ENCODE measurements at places on chromosomes 4 and X. TPM values are rescaled to one million over a fixed set of nuclear protein-coding genes. Genes with fewer than 3 reads are reported as not detected.

Gene C4orf54
- total RNA-seq = 0.77 TPM

Gene SLC49A3
- total RNA-seq = 12.6 TPM

Gene PDE5A
- 7.6 TPM for total RNA-seq

Gene CDX4
- not detected for total RNA-seq

Gene LUZP4
- not detected for total RNA-seq

Gene SOWAHB
- not detected for total RNA-seq

Gene SLBP
- 14.3 TPM for total RNA-seq

Gene MBNL3
- 31.4 TPM for total RNA-seq

Gene PKD2
- 13.3 TPM for total RNA-seq

Gene HPGDS
- total RNA-seq = 3.5 TPM

Gene TREX2
- 0.25 TPM for total RNA-seq

DNA sequence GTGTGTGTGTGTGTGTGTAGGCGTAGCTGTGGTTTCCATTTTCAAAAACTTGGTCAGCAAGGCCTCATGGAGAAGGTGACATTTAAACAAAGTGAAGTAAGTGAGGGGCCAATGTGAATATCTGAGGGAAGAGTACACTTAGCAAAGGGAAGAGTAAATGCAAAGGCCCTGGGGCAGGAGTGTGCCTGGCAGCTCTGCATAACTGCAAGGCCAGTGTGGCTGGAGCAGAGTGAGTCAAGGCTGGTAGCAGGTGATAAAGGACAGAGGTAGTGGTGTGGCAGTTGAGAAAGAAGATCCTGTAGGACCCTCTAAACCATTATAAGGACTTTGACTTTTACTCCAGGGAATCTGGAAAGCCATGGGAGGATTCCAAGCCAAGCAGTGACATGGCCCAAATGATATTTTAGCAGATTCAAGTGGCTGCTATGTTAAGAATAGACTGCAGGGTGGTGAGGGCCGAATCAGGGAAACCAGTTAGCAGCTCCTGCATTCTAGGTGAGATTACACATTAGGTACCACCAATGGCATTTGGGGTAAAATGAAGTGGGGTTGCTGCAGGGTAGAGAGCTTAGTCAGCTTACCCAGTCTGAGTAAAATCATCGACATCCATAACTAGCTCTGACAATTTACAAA lies 5.9 kb upstream of the TBC1D1 start:
- DNase-seq = no peak

- no peak for DNase-seq
These were observed 22.9 kb upstream of the TRIM2 start for GRCh38 chr4:153181293-153181692.

DNA sequence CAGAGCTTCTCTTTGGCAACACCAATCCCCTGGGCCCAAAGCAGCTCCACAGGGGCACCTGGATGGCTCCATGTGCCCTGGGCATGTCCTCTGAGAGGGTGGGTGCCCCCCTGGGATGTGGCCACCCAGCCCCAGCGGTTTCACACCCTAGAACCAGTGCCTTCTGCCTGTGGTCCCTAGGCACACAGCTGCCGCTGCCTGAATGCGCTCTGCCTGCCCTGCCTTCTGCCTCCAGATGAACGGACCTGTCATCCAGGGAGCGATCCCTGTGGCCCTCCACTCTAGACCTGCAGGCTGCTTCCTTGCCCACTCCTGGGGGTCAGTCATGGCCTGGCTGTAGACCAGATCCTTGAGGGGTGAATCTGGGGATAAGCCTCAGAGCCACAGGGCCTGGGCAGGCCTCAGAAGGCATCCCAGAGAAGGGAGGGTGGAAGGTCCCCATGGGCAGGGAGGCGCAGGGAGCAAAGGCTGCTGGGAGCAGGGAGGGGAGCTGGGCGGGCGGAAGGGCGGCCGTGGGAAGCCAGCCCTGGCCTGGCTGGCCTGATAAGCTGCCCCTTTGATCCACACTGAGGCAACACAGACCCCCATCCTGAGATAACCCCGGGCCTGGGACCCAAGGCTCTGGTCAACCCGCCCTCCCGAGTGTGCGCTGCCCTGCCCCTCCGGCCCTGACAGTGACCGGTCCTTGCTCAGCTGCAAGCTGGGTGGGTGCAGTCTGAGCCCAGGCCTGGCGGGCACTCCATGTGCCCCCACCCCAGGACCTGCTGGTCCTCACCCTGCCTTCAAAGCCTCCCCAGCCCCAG lies 8.1 kb upstream of the FGFR3 start:
- peak; percentile 63 for DNase-seq

GRCh38 chr4:98686043-98686707 lies 27.8 kb upstream of the TSPAN5 start:
- DNase-seq = no peak

DNA sequence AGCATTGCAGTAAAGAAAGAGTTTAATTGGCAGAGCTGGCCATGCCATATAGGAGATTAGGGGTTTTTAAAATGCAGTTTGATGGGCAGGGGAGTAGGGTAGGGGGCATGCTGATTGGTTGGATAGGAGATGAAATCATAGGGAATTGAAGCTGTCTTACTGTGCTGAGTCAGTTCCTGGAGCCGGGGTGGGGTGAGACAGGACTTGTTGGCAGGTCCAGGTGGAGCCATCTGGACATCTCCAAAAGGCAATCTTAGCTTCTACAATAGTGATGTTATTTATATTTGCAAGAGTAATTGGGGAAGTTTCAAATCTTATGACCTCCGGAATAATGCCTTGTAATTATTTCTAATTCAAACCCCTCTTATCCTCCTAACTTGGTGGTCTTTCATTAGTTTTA lies 32.4 kb upstream of the PGM2 start:
- DNase-seq = no peak

GRCh38 chrX:3145716-3146115 lies 104.4 kb downstream of the ARSF start:
- no peak for DNase-seq

DNA sequence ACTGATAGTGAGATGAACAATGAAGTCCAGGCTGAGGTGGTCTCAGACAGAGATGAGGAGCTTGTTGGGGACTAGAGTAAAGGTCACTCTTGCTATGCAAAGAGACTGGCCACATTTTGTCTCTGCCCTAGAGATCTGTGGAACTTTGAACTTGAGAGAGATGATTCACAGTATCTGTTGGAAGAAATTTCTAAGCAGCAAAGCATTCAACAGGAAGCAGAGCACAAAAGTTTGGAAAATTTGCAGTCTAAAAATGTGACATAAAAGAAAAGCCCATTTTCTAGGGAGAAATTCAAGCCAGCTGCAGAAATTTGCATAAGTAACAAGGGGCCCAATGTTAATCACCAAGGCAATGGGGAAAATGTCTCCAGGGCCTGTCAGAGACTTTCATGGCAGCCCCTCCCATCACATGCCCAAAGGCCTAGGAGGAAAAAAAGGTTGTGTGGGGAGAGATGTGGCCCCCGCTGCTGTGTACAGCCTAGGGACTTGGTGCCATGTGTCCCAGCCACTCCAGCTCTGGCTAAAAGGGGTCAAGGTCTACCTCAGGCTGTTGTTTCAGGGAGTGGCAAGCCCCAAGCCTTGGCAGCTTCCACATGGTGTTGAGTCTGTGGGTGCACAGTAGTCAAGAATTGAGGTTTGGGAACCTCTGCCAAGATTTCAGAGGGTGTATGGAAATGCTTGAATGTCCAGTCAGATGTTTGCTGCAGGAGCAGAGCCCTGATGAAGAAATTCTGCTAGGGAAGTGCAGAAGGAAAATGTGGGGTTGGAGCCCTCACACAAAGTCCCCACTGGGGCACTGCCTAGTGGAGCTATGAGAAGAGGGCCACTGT lies 262.8 kb downstream of the DKK2 start:
- no peak for DNase-seq

- no peak for DNase-seq
These were observed 4.0 kb downstream of the RNF212 start for GRCh38 chr4:1109333-1109732.

DNA sequence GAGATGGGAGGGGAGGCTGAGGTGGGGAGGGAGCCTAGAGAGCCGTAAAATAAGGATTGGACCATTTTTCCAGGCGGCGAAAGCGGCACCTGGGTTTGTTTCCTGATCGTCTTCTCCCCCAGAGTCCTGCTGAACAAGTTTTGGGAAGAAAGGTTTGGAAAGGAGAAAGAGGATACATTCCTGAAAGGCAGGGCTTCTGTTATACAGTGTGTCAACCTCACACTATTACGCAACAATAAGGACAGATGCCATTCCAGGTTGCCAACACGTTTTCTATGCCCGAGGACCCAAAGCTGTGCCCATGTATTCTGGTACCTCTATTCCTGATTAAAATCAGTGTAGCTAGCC lies 658 bp downstream of the SCOC start:
- no peak for DNase-seq

DNA sequence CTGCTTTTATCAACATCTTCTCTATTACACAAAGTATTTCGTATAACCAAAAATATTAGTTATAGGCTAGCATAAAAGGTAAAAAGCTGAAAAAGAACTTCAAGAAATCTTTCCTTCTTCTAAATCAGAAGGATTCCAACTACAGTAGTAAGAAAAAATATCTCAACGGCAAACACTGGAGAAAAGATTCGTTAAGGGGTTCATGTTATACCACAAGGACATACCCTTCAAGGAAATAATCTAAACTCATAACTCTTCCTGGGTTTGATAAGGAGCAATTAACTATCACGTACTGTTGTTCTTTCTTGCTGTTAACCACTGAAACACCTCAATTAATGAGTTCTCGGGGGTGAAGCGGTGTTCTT lies 1.5 kb downstream of the SMIM14 start:
- no peak for DNase-seq

Data from left ventricle myocardium superior (tissue), 1 donor.